AG04449 (cell line): ENCODE measurements at places on chromosomes 3 and 15.

- DNase-seq: no peak
Measured at GRCh38 chr3:12159227-12159601, 502 bp upstream of the TIMP4 start.

DNA sequence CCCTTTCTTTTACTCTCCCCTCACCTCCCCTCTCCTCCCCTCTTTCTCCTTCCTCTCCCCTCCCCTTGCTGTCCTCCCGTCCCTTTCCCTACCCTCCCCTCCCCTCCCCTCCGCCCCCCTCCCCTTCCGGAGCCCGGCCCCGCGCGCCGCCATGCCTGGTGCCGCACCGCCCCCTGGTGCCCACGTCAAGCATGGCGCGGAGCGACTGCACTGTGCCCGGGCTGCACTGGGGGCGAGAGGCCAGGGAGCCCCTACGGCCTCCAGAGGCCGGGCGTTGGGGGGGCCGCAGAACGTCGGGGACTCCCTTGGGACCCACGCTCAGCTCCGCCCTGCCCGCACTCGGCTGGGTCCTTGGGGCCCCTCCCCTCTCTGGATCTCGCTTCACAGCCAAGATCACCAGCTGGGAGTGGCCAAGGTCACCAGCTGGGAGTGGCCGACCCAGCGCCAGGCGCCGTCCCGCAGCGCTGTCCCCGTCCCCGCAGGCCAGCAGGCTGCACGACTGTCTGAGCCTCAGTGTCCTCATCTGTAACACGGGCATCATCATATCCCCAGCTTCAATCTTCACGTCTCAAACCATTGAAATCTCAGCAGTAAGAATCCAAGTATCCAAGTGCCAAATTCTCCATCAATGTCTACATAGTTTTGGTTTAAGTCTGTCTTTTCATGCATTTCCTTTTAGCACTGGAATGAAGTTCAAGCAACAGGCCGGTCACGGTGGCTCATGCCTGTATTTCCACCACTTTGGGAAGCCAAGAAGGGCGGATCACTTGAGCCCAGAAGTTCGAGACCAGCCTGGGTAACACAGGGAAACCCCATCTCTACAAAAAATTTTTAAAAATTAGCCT lies 42.5 kb downstream of the TPRA1 start:
- no peak for DNase-seq

DNA sequence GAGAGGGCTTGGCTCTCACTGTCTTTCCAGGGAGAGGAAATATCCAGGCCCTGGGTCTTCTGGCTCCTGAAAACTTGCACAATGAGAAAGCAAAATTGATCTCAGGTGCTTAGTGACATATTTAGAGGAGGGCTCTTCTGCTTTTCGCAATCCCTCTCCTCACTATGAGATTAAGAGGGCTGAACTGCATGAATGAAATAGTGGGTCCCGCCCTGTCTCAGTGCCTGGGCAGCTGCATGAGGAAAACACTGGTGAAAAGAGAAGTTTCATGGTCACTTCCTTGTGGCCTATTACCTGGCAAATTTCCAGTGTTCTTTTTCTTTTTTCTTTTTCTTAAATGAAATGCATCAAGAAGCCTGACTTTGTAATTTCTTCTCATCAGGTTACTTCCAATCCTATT lies 73.5 kb downstream of the TRAK1 start:
- DNase-seq: no peak

DNA sequence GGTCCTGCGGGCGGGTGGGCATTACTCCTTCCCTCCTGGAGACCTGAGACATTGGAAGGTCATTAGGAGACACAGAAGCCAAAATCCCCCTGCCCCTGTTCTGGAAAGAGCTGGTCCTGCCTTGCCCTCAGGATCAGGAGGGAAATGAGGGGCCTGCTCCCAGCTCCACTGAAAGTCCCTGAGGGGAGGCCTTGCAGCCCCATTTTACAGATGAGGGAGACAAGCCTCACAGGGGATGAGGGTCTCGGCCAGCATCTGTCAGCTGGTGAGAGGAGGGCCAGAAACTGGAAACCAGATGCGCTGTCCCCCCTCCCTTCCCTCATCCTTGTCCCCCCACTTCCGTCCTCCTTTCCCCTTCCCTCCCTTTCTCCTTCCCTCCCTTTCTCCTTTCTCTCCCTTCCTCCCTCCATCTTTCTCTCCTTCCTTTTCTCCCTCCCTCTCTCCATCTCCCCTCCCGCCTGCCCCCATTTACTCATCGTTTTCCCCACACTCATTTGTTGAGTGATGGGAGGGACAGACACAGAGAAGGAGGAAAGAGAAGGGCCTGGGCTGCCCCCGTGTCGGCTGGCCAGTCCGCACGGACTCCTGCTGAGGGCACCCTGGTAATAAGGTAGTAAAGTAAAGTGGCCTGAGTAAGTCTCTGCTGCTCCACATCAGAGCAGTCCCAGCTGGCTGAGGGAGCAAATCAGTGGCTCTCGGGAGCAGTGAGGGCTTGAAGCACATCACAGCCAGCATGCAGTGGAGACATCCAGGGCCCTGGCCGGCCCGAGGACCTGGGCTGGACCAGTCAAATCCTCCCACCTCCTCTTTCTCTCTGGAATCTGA lies 112.4 kb upstream of the ALDH1A3 start:
- no peak for DNase-seq

DNA sequence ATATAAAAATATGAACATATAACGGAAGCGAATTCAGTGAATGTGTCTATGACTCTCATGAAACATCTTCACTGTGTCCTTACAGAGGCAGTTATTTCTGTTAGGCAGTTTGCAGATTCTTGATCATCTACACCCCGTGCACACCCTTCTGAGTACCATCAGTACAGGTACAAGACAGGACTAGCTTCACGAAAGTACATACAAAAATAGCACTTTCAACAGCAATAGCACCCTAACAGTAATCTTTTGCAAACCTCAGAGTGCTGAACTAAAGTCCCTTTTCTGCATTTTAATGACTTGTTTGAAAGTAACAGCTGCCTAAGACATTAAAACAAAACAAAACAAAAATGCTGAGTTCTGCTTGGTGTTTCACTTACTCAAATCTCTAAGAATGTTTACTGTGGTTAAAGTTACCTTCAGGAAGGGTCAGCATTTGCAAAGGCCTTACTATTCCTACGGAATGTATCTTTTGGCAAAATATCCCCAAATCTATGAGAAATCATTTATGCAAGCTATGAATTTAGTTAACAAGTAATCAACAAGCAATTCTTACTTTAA lies 104.1 kb downstream of the CNTN3 start:
- DNase-seq: no peak

DNA sequence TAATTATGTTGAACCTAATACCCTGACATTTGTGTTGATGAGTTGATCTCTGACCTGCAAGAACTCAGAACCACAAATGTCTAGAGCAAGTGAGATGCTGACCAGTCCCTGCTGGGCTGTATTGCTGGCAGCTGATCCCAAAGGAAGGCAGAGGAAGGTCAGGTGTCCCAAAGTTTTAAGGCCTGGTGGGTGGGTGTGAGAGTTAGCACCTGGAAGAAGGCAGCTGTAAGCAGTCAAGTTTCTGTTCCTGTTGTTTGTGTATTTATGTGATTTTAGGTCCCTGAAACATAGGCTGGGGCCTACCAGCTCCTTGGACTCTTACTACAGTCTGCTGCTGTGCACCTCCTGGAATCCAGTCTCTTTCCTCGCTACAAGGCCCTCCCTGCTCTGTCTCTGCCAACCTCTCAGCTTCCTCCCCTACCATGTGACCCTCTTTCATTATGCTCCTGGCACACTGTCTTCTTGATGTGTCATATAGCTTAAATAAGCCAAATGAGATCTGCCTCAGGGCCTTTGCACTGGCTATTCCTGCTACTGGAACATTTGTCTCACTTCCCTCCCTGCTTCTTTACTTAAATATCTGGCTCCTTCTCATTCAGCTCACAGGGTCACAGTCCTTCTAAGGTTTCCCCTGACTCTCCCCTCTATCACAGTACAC lies 31.0 kb upstream of the ATOSA start:
- DNase-seq: no peak

DNA sequence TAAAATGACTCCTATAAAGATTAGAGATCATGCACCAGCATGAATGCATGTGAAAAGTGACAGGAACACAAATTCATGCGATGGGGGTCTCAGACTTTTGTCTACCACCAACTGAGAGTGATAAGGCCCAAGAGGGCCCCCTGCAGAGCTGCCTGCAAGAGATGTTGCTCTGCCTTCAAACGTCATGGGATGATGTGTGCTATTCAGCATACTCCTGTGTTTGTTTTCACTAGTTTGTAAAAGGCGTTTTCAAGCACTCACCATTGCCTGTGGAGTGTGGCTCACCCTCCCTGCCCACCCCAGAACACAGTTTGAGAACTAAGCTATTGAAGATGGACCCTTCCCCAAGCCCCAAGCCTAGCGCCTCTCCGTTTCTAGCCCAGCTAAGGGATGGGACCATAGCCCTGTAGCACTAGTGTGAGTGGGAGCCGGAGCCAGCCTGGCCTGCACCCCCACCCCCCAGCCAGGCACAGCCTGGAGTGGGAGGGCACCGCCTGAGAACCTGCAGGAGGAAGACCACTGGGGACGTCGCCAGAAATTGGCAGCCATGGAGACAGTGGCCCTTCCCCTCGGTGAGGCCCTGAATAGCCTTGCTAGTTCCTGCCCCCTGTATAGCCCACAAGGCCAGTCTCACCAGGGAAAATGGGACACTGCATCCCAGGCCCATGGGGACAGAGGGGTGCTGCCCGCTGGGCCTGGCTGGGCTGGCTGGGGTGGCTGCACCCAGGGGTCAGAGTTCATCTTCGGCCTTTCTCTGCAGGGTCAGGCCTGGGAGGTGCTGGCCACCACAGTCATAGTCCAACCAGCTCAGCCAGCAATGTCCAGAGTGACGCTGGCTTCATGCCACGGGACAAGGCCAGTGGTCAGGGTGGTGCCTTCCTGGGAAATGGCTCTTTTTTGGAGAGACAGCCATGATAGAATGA lies 22.6 kb upstream of the KLF13 start:
- DNase-seq: no peak

- DNase-seq: no peak
Measured at GRCh38 chr3:157225001-157225400, 65.1 kb upstream of the CCNL1 start.

GRCh38 chr3:16118396-16118795 lies 56.1 kb upstream of the GALNT15 start:
- DNase-seq: no peak

GRCh38 chr3:12686096-12686495 lies 22.2 kb upstream of the RAF1 start:
- no peak for DNase-seq

- DNase-seq: no peak
Measured at GRCh38 chr15:63319065-63319464, 41.7 kb downstream of the APH1B start.

GRCh38 chr3:172236771-172237742 lies 197.7 kb downstream of the FNDC3B start:
- no peak for DNase-seq

GRCh38 chr3:152257563-152258035 lies 11.1 kb upstream of the MBNL1 start:
- no peak for DNase-seq

- DNase-seq: no peak
Measured at GRCh38 chr3:45683417-45684326, 5.5 kb upstream of the SACM1L start.

- no peak for DNase-seq
Measured at GRCh38 chr3:123319760-123320159, 118.0 kb downstream of the SEC22A start.

GRCh38 chr3:137097386-137097785 lies 139.6 kb downstream of the IL20RB start:
- no peak for DNase-seq

GRCh38 chr3:23262766-23263165 lies 59.6 kb downstream of the UBE2E2 start:
- no peak for DNase-seq

DNA sequence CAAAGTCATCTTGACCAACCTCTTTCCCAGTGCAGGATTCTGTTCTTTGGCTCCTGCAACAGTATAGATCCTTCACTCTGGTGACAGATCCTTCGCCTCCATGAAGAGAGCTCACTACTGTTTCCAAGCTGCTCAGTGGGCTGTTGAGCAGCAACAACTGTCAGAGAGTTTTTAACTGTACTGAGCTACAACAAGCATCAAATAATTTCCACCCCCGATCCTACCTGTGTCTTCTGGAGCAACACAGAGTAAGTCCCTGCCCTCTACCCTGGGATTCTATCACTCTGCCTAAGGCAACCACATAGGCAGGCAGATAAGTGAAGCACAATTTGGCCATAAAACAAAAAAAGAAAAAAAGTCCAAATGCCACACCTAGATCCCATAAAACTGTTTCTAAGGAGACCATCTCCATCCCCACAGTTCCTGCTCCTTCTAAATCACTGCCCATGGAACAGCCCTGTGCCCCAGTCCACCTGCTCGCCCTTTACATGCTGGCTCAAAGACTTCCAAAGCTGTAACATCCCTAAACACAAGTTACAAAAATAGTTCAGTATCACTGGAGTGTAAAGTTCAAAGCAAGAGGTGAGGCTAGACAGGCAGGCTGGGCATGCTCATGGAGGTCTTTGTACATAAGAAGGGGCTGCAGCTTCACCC lies 37.8 kb upstream of the ANPEP start:
- no peak for DNase-seq

DNA sequence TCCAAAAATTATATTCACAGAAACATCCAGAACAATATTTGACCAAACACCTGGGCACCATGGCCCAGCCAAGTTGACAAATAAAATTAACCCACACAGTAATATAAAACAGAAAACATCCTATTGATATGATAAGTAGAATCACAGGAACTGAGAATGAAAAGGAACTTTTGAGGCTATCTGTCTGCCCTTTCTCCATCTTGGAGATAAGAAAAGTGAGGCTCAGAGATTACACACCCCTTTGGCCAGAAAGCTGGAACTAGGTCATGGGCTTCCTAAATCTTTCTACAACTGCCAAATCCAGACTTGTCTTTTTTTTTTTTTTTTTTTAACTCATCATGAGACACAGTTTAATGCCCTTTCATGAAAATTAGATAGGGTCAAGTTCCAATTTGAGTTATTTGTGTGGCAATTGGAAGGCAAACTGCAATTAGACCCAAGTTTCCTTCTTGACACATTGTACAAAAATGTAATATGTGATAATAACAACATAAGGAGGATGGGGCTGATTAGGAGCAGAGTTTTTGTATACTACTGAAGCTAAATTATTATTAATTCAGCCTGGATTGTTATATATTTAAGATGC lies 137.2 kb downstream of the RPL22L1 start:
- no peak for DNase-seq

GRCh38 chr3:151034303-151034702 lies 51.2 kb upstream of the MED12L start:
- DNase-seq: no peak

DNA sequence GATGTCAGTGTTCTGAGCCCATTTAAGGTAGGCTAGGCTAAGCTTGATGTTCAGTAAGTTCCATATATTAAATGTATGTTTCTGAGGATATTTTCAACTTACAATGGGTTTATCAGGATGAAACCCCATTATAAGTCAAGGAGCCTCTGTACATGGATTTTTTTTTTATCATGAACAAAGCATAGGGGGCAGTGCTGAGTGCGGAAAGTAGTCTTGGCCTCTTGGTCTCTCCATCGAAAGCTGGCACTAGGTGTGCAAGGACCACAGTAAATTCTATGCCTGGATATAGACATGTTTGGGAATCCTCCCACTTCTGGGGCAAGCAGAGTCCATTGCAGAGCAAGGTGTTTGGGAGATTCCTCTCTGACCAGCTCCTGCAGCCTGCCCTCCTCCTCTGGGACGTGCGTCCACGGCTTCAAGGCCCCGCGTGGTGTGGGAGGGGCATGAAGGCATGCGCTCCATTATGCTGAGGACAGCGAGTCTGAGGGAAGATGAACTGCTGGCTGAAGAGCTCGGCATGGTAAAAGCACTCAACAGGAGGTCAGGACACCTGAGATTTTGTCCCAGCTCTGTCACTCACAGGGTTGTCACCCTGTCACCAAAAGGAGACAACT lies 122.9 kb upstream of the LIPC start:
- no peak for DNase-seq

- no peak for DNase-seq
Measured at GRCh38 chr3:32843510-32844321, 25.9 kb downstream of the TRIM71 start.

- DNase-seq: no peak
Measured at GRCh38 chr3:99772671-99773070, 45.0 kb upstream of the CMSS1 start.
